Activated T-helper 1 cell treated with anti-CD3 and anti-CD28 coated beads, Interleukin-2, amount 50 U/mL, for 16 hours (primary cell): ENCODE measurements at places on chromosomes 5 and 9.

DNA sequence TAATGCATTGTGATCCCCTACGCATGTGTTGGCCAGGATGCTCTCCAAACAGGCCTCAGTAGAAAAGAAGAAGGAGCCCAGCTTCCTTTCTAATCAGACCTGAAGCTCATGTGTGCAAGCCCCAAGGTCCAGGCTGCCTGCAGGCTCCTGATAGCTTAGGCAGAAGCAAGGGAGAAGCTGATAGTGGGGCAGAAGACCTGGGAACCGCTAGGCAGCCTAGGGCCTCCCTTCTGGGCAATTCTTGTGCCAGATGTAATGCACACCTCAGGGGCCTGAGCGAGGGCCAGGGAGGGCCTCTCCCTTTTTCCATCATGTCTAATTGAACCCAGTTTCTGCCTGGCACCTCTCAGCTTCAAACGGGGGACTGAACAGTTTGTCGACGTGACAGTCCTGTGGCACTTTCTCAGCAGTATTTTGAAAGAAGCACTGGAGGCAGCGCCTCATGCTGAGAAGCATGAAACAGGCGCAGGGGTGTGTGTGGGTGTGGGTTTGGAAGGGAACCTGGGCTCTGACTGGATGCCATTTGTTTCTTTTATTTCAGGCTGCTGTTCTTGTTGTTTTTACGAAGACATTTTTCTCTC is 212.8 kb downstream of the PIK3R1 start:
- no peak for DNase-seq

- no peak for DNase-seq
Measured at GRCh38 chr5:39657943-39658342, 233.2 kb upstream of the DAB2 start.

- DNase-seq = no peak
Measured at GRCh38 chr5:124665625-124666024, 80.8 kb downstream of the ZNF608 start.

GRCh38 chr9:128155736-128156500 is 4.1 kb upstream of the BBLN start:
- no peak for DNase-seq

DNA sequence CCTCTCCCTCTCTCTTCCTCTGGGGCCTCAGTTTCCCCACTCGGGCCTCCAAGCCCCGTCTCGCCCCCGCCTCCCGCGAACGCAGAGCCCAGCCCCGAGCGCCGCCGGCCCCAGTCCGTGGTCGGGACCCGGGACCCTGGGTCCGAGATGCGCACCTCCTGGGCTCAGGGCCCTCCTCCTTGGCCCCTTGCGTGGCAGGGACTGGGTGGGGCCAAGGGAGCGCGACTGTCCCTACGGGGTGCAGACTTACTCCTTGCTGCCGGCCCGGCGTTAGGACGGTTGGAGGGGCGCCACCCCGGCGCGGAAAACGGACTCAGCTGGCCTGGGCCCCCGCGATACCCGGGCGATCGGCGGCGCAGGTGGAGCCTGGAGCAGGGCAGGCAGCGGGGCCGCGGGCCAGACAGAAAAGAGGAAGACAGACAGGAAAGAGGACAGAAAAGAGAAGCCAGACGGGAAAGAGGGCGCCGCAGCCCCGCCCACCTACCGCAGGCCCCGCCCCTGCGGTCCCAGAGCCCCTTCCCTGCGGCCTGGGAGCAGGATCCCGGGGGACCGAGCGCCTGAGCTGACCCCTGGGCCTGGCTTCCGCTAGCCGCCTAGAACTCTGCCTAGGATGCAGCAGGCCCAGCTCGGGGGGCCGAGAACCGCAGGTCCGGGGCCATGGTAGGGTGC is at the start of gene GBGT1:
GBGT1 (minus strand) TSS at position 411 of the 669 bp plus-strand sequence. CDS start 1,502 bp downstream, outside the sequence.
- no peak for DNase-seq

GRCh38 chr9:120330031-120330430 is 249.9 kb downstream of the CDK5RAP2 start:
- no peak for DNase-seq

DNA sequence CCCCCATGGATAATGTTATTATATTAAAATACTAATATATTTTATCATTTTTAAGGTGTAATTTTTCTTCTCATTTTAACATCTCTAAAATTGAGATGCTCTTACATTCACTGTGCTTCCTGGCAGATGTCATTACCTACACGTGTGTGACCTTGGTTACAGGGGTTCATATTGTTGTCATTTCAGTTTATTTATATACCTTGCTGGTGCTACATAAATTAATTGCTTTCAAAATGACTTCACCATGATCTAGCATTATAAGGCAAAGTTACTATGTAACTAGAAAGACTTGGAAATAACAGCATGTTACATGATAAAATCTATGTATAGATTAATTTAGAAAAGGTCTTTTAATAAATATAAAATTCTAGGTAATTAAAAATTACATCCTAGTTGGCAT is 60.9 kb downstream of the ARHGEF28 start:
- no peak for DNase-seq

DNA sequence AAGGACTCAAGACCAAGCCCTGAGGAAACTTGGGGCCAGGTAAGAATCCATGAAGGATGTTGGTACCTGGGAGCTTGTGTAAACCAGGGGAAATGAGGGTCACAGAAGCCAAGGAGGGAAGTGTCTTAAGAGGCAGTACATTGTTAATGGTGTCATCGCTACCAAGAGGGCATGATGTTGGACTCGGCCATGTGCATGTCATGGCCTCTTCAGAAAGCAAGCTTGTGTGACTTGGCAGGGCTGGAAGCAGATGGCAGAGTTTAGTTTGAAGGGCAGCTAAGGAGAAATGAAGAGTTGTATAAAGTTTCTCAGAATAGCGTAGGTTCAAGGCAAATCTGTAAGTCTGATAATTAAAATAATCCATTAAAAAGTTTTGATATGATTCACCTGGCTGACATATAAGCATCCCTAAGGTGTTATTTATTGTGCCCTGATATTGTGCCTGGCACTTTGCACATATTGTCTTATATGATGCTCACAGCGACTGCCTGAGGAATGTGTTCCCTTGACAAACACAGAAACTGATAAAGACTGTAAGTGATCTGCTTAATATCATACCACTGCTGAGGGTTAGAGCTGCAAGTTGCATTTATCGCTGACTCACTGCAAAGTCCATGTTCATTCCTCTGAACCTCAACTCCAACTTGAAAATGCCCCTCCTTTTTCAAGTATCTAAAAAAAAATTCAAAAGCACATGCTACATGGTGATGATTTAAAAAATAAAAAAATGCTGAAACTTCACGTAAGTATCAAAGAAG is 81.3 kb upstream of the PTPN3 start:
- no peak for DNase-seq

- DNase-seq = no peak
Measured at GRCh38 chr5:139121120-139121519, 77.0 kb downstream of the SIL1 start.

- DNase-seq = no peak
Measured at GRCh38 chr9:126829035-126829434, 24.2 kb downstream of the ZBTB43 start.

DNA sequence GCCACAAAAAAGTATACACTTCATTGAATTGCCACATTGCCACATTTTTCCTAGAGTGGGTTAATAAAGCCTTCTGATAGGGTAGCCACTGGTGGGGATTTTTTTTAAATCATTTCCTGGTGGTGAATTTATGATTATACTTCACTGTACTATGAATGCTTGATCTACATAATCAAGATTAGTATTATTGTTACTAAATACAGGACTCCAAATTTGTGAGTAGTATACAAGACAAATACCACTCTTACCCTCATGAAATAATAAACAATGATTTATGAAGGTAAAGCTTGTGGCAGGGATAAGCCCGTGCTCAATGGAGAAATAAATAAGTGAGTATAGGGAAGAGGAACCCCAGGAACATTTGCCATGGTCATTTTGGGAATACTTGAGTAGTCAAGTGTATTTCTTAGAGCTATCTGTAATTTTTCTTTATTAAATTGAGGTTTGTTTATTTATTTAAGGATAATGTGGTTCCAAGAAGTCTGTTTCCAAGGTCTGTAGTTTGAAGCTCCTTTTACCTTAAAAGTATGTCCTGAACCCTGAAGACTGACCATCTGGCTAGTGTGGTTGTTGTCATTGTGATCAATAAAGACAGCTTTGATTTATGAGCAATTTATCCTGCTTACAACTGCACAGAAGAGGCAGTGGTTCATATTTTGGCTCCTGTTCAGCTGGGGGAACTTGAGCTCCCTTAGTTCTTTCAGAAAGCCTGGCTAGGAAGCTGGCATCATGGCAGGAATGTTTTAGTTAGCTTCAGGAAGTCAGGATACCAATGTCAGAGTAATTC is 118.6 kb downstream of the ZSWIM6 start:
- DNase-seq = no peak

DNA sequence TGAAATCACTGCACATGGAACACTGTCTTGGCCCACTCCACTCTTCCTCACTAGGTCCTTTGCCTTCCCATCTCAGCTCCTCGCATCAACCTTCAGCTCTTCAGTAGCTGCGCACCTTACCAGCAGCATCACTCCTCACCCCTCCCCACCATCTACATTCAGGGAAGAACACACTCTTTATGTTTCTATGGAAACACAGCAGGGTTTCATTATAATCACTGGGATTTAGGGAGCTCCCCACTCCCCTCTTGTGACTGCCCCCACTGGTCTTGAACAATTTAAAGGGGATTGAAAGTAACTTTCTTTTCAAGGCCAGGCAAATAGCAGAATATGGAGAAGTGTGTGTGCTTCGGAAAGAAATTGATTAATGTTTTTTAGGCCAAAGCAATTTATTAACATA is 111.2 kb downstream of the INSYN2B start:
- no peak for DNase-seq

DNA sequence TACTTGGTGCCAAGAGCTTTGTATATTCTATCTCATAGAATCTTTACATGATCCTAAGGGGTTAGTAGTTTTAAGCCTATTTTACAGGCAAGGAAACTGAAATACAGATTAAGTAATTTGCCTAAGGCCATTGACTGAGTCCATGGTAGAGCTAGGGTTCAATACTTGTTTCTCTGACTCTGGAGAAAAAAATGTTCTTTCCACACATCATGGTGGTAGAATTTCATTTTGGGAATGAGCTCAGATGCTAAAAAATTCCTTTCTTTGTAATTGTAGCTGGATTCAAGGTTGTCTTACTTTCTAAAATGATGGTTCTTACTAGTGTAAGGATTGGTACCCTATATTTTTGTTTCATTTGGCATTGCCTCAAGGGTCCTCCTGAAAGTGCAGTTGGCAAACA is 86.0 kb downstream of the ANKRD55 start:
- DNase-seq = no peak

- DNase-seq = no peak
Measured at GRCh38 chr9:113503131-113503541, 39.6 kb downstream of the RGS3 start.

GRCh38 chr9:108186642-108187395 is 669.0 kb downstream of the ACTL7B start:
- DNase-seq = no peak

DNA sequence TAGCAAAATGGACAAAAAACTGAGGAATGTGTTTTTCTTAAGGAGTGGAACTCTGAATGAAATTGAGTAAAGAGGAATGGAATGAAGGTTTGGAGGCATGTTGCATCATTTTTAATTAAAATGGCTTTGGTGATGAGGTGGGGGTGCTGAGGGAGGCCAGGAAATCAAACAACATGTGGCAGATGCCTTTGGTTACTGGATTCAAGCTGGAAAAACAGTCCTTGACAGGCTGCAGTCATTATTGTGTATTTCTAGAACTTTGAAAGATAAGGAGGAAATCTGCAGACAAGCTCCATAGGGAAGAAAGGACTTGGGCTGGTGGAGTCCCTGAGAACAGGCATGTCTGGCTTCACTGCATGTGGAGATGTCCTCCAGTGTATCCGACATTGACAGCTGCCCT is 203.5 kb upstream of the HAPLN1 start:
- no peak for DNase-seq

- DNase-seq = no peak
Measured at GRCh38 chr5:148909040-148909439, 82.6 kb downstream of the ADRB2 start.

GRCh38 chr9:69066955-69067354 is 31.4 kb downstream of the FXN start:
- no peak for DNase-seq

- no peak for DNase-seq
Measured at GRCh38 chr5:56772767-56773166, 42.6 kb upstream of the MAP3K1 start.

- no peak for DNase-seq
Measured at GRCh38 chr9:84317563-84317962, 23.0 kb downstream of the SLC28A3 start.

DNA sequence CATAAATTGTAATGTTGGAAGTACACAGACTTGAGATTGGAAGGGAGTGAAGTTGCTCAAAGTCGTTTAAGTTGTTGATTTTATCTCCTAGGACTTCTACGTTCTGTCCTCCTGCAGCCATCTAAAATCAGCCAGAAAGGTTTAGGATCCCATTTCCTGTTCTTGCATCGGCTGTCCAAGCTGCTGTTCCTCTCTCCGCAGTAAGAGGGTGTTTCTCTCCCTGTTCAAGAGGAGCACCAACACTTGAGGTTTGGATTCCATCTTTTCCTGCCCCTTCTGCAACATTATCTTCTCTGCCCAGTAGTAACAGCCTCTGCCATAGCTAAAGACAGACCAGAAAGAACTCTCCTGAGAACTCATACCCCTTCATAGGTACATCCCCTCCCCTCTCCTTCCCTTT is 373.4 kb downstream of the GADD45G start:
- DNase-seq = no peak

GRCh38 chr9:129637673-129638439 is 4.1 kb downstream of the ASB6 start:
- no peak for DNase-seq

DNA sequence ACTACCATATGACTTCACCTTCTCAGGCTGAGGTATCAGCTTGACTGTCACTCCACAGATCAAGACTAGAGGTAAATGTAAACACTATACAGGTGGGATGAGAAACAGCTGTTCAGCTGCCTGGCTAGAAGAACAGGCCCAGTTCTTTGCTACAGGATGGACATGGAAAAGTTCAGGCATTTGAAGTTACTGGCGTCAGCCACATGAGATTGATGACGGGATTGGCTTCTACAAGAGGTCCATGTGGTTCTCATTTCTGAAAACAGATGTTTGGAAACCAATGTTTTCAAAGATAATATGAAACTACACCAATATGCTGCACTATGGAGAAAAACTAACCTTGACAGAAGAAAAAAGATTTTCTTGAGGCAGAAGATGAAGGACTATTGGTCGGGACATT is 324.1 kb downstream of the CDH10 start:
- DNase-seq = no peak

- no peak for DNase-seq
Measured at GRCh38 chr9:133945314-133945975, 46.7 kb downstream of the VAV2 start.

GRCh38 chr5:111557686-111558085 is 45.4 kb upstream of the STARD4 start:
- DNase-seq = no peak
